CD4-positive, CD25-positive, alpha-beta regulatory T cell (primary cell): ENCODE measurements at places on chromosomes 11 and 22. TPM values are rescaled to one million over a fixed set of nuclear protein-coding genes. Genes with fewer than 3 reads are reported as not detected.

DNA sequence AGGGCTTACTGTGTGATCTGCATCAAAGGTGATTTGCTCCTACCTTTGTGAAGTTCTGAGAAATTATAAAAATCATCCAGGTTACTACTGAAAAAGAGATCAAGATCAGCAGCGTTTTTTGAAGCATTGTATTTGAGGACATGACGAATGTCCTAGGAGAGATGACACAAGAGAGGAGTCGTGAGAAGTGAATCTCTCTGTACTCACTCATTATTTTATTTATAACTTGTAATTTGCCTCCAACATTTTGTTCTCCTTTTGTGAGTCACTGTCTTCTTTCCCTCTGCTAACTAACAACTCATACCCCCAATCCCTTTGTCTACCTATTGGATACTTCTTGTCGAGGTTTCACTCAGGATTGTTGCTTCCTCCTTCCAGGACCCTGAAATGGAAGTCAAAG lies 8.6 kb downstream of the NXPE1 start:
- DNase-seq, result no peak

DNA sequence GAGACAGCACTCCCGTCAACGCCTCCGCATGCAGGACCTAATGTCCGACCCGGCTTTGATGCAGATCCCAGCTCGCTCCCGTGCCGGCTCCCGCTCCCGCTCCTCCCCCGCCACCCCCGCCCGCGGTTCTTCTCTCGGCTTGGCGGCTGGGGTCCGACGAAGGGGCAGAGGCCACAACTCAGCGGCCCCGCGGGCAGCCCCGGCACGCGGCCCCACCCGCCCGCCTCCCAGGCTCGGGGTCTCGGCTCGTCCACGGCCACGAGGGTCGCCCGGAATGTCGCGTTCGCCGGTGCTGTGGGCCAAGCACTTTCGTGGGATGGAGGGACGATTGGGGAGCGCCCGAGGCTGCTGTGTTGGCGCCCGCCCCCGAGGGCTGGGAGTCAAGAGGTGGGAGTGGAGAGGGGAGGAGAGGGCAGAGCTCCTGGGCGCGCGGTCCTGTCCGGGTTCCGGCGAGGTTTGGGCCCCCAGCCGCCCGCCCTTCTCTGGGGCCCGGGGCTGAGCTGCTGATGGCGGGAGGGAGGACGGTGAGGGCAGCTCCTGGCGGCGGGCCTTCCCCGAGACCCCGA lies 5.3 kb upstream of the TBX1 start:
- DNase-seq, result no peak

Gene IFITM10
- total RNA-seq, result 2.4 TPM

DNA sequence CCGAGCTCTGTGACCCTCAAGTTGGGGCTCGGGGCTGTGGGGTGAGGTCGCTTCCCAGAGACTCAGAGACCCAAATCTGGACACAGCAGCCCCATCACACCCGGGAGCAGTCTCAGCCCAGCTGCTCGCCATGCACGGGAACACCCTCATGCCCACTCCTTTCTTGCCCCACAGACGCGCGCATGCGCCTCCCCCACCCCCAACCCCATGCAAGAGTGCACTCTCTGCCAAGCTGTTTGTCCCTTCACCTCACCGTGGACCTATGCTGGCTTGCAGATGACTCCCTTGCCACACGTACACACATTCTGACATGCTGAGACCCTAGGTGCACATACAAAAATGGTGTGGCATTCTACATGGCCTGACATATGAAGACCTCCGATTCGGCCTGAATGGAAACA lies 478 bp upstream of the CD248 start:
- peak; percentile 37 for DNase-seq

DNA sequence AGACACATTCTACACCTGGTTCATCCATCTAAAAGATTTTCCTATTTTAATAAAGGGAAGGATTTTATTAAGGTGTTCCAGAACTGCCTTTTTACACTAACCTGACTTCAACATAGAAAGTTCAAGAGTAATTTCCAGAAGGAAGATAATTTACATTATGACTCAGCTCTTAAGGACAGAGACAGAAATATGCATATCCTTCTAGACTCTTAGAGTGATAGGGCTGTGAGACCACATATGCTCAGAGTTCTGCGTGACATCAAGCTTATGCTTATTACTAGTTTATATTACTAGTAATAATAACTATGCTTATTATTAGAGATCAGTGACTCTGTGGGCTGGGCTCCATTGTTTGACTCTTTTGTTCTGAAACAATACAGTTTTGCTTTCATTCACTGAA lies 4.6 kb downstream of the PDGFD start:
- no peak for DNase-seq
